LHCN-M2 (cell line): ENCODE measurements at places on chromosomes 1 and 21.

GRCh38 chr1:158818560-158818959 is 12.6 kb upstream of the MNDA start:
- no peak for DNase-seq

GRCh38 chr1:64966158-64966971 is at the start of gene JAK1:
TSS of gene JAK1 (minus strand) at chr1:64966549. CDS start at chr1:64886264, 80,285 bp downstream.
- DNase-seq = peak; percentile 68

- peak; percentile 62 for DNase-seq
Observed at GRCh38 chr1:51622455-51622913, 5.6 kb downstream of the OSBPL9 start.

GRCh38 chr1:246647113-246647512 is 77.1 kb upstream of the SCCPDH start:
- DNase-seq = peak; percentile 80

- DNase-seq = peak; percentile 61
Observed at GRCh38 chr1:183932412-183932811, 105.1 kb downstream of the COLGALT2 start.
